Posterior vena cava (tissue), 2 donors: ENCODE measurements at places on chromosomes 5 and 9. TPM values are rescaled to one million over a fixed set of nuclear protein-coding genes. Genes with fewer than 3 reads are reported as not detected.

GRCh38 chr9:18149471-18150011, 324.4 kb upstream of the ADAMTSL1 start:
- DNase-seq = no peak

Gene ACTBL2
- not detected for total RNA-seq

DNA sequence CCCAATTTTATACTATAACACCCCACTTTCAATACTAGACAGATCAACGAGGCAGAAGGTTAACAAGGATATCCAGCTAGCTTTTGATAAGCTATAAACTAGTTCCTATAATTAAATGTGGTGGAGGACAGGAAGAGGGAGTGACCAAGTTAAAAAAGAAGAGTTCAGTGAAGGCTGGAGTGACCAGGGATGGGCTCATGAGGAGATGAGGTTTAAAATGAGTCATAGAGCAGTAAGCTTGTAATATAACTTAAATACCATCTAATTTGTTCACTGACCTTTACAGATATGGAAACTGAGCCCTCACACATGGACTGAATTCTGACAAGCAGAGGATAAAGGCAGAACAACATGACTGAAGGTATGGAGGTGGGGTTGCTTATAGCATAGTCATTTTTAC, 284.5 kb downstream of the SPATA31D1 start:
- DNase-seq = no peak

Gene BBLN
- 49.1 TPM for total RNA-seq

Gene SHOC1
- not detected for total RNA-seq

GRCh38 chr9:9045072-9045471, 1245.5 kb upstream of the DMAC1 start:
- no peak for DNase-seq

Gene TAS2R1
- not detected for total RNA-seq

- no peak for DNase-seq
Observed at GRCh38 chr9:89951675-89952074, 346.9 kb downstream of the GADD45G start.

GRCh38 chr9:97705354-97705950, 8.3 kb upstream of the XPA start:
- no peak for DNase-seq

Gene SLCO6A1
- not detected for total RNA-seq

Gene TNFSF15
- 0.52 TPM for total RNA-seq

Gene CFAP157
- total RNA-seq = 0.14 TPM

DNA sequence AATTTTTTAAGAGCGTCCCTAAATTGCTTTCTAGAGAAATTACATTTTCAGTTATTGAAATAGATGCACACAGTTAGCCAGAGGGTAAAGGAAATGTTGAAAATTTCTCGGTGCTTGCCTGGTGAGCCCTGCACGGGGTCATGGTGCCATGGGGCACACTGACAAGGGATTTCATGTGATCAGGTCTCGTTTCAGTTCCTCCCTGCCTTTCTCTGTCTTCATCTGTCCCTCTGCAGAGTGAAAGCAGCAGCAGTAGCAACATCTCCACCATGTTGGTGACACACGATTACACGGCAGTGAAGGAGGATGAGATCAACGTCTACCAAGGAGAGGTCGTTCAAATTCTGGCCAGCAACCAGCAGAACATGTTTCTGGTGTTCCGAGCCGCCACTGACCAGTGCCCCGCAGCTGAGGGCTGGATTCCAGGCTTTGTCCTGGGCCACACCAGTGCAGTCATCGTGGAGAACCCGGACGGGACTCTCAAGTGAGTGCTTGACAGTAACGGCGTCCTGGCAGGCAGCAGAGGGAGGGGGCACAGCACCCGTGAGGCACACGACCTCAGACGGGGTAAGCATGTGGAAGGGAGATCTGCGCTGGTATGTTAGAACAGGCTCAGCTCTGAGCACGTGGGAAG, 89.1 kb upstream of the OTULINL start:
- DNase-seq = no peak

- DNase-seq = no peak
Observed at GRCh38 chr9:115884846-115885245, 268.7 kb upstream of the PAPPA start.

Gene SPINK4
- not detected for total RNA-seq

DNA sequence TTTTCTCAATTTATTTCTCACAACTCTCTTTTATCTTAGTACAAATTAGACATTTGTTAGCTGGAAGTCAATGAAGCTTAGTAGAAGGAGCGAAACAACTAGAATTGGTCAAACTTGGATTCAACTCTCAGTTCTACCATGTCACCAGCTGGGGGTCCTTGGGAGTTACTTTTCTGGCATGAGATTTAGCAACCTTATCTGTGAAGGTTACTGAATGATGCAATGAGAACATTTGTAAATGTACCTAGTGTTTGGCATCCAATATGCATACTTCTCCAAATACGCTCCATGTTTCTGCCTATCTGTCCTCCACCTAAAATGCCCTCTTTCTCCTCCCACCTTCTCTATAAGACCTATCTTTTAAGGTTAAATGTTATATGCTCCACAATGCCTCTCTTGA, 6.3 kb downstream of the HNRNPA0 start:
- no peak for DNase-seq

GRCh38 chr5:77973253-77973609, 197.1 kb upstream of the TBCA start:
- no peak for DNase-seq

- no peak for DNase-seq
Observed at GRCh38 chr5:120365656-120366446, 98.2 kb upstream of the PRR16 start.

Gene ZBTB6
- 7.7 TPM for total RNA-seq
